ENCODE measurements at places on chromosomes 2 and 18.

DNA sequence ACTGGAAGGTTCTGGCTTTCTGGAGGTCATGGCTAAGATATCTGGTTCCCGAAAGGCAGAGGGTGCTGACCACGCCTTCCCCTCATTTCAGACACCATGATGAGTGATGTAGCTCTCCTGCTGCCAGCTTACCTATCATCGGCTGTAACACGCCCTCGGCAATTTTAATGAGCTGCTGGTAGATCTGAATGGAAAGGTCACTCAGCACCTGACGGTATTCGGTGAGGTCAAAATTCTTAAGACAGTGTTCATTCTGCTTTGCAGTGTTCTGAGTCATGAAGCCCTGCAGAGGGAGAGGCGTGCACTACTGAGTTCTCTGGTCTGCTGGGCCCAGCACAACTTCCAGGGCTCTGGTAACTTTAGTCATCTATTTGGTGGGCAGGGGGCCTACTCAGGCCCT, 25.7 kb upstream of the ACAA2 start:
- DNase-seq: peak; percentile 42

GRCh38 chr2:16005816-16006536, 65.6 kb downstream of the MYCN start:
- peak; percentile 44 for DNase-seq

DNA sequence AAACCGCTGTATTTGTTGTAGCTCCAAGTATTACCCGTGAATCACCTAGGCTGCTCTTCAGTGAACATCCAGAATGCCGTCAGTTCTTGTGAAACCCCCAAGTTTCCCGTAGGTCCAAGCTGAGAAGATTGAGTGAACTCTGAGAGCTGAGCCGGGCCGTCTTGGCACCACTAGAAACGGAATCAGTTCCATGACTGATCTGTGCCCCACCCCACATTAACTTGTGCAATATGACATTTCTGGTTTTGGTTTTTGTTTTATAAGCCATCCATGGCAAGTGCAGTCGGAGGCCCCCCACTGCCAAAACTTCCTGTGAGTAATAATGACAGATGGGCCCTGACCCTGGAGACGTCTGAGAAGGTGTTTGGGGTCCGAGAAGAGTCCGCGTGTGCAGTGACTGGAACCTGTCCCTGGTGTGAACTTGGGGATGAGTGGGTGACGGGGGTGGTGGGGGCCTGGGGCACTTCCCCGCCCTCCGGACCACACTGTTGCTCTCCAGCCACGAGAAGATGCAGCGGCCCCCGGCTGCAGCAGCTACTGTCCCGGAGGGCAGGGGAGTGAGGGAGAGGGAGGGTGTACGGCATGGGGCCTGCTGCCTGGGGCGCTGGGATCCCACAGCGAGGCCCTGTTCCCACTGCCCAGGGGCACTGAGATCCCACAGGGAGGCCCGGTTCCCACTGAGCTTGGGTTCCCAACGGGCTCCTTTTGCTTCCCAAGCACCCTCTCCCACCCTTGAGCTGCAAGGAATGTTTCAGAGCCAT, 26.5 kb downstream of the NFATC1 start:
- no peak for DNase-seq

DNA sequence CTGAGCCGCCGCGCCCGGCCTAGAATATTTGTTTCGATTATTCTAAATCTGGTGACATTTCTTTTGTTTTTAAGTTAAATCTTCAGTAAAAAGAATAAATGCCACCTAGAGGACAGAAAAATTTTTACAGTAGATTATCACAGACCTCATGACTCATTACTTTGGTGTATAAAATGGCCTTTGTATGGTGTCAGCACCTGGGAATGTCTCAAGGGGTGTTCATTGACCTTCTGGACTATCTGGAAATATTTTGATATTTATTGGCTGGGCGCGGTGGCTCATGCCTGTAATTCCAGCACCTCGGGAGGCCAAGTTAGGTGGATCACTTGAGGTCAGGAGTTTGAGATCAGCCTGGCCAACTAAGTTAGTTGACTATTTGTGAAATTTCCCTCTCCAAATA, 30.3 kb upstream of the SLC30A6 start:
- DNase-seq: peak; percentile 37

GRCh38 chr2:127901339-127902056, 15.7 kb upstream of the AMMECR1L start:
- DNase-seq: no peak

DNA sequence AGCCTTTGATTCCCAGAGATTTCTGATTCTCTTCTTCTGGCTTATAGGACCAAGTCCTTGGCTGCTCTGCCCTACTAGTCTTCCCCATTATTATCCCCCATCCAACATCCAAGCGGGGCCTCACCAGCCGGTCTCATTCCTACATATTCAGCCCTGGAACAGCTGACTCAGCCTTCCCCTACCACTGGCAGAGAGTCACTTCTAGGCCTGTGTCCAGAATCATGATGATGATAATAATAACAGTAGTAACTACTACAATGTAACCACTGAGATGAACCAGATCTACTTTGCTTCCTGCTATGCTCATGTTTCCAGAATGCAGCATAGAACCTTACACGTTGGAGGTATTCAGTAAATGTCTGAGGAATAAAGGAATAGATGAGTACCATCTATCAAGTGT, 295.2 kb downstream of the SRBD1 start:
- DNase-seq: no peak

GRCh38 chr2:7879483-7879835, 802.4 kb upstream of the ID2 start:
- DNase-seq: no peak

DNA sequence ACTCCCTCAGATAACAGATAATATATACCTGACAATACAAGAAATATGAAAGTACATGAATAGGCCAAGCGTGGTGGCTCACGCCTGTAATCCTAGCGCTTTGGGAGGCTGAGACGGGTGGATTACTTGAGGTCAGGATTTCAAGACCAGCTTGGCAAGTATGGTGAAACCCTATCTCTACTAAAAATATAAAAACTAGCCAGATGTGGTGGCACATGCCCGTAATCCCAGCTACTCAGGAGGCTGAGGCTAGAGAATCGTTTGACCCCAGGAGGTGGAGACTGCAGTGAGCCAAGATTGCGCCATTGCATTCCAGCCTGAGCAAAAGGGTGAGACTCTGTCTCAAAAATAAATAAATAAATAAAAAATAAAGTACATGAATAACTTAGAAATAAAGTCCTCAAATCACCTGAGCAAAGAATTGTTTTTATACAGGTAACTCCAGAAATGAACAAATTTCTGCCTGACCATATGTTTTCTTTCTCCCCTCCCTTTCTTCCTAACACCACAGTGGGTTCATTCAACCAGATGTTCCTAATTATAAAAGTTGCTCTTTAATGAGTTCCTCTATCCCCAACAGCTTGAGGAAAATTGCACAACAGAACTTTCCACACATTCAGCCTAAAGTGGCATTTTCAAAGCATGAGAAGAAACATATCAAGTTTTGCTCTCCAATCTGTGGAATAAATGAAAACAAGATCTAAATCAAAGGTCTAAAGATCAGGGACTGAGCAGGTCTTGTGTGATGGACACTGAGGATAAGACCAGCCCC, 33.6 kb upstream of the AP1S3 start:
- DNase-seq: no peak

GRCh38 chr2:128520791-128521190, 202.1 kb upstream of the HS6ST1 start:
- peak; percentile 93 for DNase-seq

GRCh38 chr2:85680707-85681371, 12.8 kb upstream of the SFTPB start:
- peak; percentile 81 for DNase-seq

DNA sequence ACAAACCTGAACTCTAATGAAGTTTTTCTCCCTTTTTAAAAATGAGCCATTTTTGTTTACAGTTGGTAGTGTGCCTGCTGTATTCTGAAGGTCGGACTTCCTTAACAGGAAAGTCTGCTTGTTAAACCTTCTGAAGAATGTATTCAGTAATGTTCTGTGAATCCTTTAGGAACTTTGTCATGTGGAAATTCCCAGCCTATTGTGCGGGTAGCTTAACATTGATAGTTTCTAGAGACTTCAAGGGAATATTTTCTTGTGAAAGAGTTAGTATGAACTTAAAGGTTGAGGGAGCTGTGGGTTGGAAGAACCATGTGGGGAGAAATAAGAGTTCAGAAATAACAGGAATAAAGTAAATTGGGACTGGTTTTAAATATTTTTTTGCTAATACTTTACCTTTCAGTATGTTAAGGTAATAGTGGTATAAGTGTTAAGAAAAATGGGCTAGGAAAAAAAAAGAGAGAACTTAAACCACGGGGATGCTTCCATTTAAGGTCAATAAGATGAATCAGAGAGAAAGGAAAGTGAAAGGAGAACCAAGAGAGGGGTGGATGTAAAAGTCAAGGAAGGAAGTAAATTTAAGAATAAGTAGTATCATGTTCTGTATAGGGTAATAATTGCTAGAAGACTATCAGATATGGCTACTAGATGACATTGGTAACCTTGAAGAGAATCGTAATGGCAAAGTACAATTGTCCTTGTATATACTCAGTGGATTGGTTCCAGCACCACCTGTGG, 90.5 kb downstream of the PMS1 start:
- no peak for DNase-seq

DNA sequence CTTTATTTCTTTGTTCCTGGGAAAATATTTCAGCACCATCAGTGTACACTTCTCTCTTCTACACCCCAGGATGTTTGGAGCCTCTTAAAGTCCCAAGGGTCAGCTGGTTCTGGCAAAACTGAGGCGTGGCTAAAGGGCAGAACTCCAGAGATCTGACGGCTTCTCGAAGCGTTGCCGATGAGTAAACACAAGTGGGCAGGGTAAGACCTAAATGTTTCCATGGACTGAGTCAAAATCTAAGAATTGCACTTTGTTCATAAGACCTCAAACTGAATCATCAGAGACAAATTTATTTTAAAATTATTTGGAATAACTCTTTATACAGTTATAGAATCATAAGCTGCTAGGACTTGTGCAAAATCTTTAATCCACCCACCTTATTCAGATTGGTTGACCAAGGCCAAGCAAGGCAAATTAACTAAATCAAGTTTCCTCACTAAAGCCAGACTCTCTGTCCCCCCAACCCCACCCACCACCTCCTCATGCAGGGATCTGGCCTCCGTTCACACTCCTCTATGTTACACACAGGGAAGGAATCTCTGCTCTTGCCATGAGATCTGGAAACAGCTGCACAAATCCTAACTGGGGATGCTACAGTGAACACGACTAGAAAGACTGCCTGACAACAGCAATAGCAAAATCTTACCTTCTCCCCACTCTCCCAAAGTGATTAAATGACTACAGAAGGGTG, 342.6 kb upstream of the KLHL29 start:
- DNase-seq: peak; percentile 23

DNA sequence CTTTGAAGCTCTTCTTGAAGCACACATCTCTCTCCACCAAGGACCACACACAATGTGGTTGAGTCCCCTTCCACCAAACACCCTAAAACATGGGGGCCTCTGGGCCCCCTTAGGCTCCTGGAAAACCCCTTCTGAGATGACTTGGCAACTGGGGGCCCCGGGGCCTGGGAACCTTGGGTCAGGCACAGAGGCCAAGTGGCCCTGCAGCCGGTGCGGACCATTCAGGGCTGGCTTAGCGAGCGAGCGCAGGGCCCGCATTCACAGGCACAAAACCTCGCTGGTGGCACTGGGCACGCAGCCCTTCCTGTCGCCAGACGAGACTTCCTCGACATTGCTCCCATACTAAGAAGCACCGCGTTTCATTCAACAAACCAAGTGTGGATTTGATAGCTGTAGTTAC, 111.2 kb upstream of the ID2 start:
- no peak for DNase-seq

DNA sequence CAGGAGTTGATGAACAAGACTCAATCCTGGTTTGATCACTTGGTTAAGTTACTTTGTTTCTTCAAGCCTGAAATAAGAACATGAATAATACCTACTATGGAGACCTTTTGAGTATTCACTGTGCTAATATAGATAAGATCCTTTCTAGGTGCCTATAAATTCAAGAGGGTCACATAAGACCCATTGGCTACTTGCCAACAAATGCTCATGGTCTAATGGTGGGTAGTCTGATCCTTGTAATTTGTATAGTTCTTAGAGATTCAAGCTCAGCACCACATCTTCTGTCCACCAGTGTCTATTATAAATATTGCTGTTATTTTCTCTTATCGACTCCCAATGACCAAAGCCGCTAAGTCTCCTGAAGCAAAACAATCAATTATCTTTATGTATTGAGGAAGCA, 27.4 kb upstream of the ACSL3 start:
- DNase-seq: no peak

DNA sequence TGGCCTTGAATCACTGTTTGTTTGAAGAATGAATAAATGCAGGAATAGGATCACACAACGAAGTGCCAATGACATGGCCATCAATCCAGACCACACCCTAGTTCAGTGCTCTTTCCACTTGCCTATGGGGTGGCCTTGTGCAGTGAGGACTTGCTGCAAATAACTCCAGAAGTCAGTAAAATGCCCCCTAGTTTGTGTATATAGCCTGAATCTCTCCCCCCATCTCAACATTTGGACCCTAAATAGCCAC, 299 bp downstream of the FABP1 start:
- DNase-seq: no peak

DNA sequence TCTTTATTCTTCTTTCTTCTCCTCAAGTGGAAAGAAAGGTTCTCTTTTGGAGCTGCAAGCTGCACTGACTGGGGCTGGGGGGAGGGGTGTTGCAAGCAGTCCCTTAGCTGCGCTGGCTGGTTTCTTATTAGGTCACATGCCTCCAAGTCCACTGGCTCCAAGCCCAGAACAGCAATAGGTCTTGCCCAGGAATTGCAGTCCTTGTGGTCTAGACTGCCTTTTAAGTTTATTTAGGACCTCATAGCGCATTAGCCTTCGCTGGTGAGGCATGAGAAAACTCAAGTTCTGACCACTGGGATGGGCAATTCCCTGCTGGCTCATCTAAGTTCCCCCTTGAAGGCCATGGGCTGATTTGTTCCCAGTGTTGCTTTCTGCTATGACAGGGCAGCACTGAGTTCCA, 138.6 kb upstream of the SCN7A start:
- peak; percentile 29 for DNase-seq

DNA sequence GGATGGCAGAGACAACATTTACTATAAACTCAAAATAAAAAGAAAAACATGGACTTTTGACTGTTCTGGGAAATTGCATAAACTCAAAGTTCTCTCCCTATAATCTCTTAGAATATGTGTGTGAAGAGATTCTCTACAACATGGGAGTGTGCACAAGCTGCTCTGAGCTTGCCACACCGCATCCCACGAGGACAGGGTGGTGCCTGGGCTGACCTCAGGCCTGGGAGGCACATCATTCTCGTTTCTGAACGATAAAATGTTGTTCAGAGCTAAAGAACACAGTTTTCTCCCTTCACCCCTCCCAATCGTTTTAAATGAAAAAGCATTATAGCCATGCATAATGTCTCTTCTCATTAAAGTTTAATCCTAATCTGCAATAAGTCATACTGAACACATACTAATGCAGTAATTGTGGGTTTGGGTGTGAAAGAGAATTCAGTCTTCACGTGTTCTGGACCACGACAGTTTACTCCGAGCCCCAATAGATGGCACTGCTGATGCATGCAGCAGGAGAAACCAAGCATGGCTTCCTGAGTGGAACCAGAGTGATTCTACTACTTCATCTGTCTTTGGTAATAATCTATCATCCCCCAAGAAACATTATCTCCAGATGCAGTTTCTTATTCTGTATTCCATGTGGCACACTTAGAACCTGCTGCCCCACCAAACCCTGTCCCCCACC, 46.9 kb upstream of the LAMA1 start:
- DNase-seq: no peak

- DNase-seq: no peak
Observed at GRCh38 chr2:17940091-17940630, 61.7 kb downstream of the KCNS3 start.

- DNase-seq: no peak
Observed at GRCh38 chr2:111616651-111617218, 267.3 kb downstream of the ANAPC1 start.

All from PC-9 (cell line).